ENCODE measurements at places on chromosomes 4 and X.
A peak's percentile ranks its signal among the peaks of the same experiment; 100 is the strongest.

DNA sequence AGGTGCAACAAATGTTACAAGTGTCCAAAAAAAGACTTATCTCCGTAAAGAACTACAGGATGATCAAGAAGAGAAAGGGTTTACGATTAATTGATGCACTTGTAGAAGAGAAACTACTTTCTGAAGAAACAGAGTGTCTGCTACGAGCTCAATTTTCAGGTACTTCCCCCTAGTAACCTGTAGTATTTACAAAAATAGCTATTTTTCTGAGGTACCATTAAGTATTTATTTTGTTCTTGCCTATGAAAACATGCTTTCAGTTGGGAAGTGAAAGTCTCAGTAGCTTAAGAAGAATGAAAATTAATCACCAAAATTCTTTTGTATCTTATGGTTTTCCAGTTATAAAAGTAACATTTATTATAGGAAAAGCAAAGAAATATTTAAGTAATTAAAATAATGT, 5.9 kb downstream of the THAP9 start:
- no peak for DNase-seq

DNA sequence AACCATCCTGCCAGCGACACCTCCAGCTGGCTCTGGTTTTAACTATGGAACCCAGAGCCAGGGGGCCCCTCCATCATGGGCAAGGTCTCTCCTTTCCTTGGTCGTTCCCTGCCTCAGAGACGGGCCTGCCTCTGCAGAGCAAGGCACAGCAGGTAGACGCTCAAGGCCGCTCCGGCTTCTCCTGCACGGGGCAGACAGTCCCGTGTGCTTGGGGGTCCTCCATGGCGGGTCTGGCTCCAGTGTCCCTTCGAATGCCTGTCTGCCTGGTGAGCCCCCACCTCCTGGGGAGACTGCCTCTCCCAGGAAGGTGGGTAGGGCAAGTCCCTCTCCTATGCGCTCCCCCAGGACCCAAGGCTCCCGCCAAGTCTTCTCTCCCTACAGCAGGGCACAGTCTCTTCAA, 71.5 kb downstream of the ACOX3 start:
- no peak for DNase-seq

DNA sequence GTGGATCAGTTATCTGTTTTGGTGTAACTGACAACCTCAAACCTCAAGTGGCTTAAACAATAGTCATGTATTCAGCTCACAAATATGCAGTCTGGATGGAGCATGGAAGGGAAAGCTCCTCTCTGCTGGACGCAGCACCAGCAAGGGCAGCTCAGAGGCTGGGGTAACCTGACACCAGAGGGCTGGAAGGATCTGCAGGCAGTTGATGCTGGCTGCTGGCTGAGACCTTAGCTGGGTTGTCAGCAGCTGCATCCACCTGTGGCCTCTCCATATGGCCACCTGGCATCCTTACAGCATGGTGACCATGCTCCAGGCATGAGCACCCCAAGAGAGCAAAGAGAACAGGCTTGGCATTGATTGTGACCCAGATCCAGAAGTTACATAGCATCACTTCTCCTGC, 46.7 kb downstream of the ENPP6 start:
- DNase-seq = no peak

DNA sequence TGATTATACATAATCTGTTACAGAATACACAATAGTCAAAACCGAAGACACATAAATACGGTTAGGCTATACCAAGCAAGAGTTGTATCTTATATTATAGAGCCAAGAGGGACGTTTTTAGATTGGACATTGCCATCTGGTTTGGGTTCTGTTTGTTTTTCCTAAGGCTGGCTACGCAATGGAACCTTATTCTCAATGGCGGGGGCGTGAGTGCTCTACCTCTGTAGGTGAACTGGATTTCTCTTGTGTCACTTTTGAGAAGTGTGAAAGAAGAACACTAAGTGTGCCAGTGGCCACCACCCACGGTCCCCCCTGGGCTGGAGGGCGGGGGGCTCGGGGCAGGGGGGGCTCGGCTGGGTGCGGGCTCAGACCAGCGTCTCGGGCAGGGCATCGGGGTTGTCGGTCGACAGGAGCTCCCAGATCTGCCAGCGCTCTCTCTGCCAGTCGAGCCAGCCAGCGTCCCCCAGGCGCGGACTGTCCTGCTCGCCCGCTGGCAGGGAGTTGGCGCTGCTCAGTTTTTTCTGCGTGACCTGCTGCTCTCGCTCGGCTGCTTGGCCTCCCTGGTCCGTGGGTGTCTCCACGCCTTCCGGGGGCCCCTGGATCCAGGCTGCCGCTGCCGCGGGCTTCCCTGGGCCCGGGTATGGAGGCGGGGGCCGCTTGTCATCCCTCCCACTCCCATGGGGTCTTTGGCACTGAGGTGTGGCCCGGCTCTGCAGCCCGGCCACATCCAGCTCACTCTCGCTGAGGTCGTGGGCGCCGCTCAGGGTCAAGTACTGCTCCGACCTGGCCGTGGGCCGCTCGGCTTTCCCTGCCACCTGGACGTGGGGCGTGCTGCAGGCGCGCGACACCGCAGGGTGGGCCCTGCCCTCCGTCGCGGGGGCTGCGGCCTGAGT, 27.6 kb downstream of the HCCS start:
- no peak for DNase-seq

- DNase-seq = peak; percentile 23
These were observed 1.4 kb downstream of the RAI2 start for GRCh38 chrX:17859609-17860178.

- DNase-seq = no peak
These were observed 897.3 kb upstream of the EPHA5 start for GRCh38 chr4:66567551-66567950.

- DNase-seq = no peak
These were observed 32.5 kb downstream of the SORBS2 start for GRCh38 chr4:185779517-185779916.

GRCh38 chrX:41677183-41678060, 11.4 kb upstream of the GPR34 start:
- DNase-seq = no peak

- DNase-seq = no peak
These were observed 147.2 kb upstream of the DIPK2B start for GRCh38 chrX:45347877-45348276.

GRCh38 chr4:101801958-101802357, 11.4 kb downstream of the BANK1 start:
- DNase-seq = no peak

DNA sequence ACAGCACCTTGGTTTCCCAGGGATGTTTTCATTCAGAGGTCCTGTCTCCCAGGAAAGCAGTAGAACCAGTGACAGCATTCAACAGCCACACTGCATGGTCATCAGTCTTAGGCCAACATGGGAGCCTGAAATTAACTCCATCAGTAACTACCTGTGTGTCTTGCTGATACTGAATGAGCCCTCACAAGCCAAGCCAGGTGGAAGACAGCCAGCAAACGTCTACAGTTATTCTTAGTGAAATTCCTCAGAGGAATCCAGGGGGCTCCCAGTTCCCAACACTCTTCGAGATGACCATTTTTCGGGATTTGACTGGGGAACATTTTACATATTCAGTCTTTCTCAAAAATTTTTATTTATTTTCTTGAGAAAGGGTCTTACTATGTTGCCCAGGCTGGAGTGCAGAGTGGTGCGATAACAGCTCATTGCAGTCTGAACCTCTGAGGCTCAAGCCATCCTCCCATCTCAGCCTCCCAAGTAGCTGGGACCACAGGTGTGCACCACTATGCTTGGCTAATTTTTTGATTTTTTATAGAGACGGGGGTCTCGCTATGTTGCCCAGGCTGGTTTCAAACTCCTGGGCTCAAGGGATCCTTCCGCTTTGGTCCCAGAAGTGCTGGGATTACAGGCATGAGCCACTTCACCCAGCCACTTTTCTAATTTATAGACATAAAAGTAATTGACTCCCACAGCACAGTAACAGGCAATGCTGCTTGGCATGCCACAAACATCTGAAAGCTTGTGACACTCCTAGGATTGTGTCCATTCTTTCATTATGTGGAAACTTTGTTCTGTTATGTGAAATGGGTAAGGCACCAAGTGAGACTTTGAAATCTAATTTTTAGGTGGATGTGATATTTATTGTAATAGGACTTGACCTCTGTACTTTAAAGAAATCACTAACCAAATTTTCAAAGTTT, 116.9 kb downstream of the SOWAHB start:
- DNase-seq = no peak

GRCh38 chr4:70660106-70660505, 6.2 kb downstream of the JCHAIN start:
- no peak for DNase-seq

GRCh38 chr4:164779080-164779479, 25.1 kb downstream of the SMIM31 start:
- DNase-seq = no peak

DNA sequence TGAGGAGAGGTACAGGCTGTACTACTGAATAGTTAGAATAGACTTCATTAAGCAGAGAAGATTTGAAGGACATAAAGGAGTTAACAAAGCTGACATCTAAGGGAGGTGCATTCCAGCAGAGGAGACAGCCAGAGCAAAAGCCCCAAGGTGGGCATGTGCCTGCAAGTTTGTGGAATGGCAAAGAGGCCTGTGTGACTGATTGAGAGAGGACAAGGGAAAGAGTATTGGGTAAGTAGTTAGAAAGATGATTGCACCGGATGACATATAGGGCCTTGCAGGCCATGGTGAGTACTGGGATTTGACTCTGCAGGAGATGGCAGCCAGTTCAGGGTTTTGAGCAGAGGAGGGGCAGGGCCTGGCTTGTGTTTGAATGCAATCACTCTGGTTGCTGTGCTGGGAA, 55.9 kb downstream of the FMR1NB start:
- no peak for DNase-seq
